Iris pigment epithelial cell (primary cell): ENCODE measurements at places on chromosomes 1 and 21.

DNA sequence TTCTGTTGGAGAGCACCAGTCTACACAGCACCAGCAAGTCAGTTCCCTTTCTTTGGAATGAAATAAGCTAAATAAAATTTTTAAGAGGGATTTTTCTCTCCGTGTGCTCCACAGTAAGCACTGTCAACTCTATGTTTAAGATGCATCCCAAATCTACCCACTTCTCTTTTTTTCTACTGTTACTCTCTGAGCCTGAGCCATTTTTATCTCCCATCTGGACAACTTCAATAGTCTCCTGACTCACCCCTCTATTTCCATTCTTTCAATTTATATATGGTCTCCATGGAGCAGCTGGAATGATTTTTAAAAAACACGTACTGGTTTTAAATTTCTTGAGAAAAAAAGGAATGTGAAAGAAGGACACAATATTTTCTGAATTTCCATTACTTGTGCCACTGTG is 24.7 kb upstream of the CCT8 start:
- DNase-seq = no peak

DNA sequence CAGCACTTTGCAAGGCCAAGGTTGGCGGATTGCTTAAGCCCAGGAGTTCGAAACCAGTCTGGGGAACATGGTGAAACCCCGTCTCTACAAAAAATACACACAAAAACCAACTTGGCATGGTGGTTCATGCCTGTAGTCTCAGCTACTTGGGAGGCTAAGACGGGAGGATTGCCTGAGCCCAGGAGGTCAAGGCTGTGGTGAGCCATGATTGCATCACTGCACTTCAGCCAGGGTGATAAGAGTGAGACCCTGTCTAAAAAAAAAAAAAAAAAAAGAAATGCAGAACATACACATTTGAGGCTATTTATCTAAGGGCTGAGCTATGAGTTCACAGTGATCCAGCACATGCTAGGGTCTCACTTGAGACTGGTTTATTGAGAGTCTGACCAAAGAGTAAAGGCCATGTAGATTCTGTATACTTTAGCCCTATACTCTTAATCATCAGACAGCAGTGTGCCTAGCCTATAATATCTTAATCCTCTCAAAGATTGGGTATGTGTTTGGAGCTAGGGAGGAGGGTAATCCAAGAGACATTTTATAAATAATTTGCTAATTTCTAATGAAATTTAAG is 23.9 kb downstream of the RNF2 start:
- DNase-seq = peak; percentile 30

GRCh38 chr1:52640697-52641096 is 7.7 kb downstream of the SHISAL2A start:
- DNase-seq = no peak

DNA sequence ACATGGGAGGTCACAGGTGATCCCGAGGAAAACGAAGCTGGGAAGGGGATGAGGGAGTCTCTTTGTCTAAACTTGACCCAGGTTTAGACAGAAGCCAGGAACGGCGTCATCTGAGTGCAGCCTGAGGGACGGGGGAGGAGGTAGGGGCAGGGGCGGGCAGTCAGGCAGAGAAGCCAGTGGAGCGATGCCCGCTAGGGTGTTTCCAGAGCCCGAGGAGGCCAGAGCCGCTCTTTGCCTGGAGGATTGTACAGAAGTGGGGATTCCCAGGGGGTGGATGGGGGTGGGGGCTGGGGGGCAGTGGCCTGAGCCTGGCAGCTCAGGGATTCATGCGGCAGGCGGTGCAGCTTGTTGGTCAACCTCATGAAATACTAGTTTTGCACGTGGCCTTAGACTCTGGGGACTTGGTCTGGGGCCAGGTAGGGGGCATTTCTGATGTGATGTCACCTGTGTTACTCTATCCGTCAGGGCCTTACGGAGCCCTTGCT is 58.4 kb downstream of the VPS26C start:
- DNase-seq = no peak

DNA sequence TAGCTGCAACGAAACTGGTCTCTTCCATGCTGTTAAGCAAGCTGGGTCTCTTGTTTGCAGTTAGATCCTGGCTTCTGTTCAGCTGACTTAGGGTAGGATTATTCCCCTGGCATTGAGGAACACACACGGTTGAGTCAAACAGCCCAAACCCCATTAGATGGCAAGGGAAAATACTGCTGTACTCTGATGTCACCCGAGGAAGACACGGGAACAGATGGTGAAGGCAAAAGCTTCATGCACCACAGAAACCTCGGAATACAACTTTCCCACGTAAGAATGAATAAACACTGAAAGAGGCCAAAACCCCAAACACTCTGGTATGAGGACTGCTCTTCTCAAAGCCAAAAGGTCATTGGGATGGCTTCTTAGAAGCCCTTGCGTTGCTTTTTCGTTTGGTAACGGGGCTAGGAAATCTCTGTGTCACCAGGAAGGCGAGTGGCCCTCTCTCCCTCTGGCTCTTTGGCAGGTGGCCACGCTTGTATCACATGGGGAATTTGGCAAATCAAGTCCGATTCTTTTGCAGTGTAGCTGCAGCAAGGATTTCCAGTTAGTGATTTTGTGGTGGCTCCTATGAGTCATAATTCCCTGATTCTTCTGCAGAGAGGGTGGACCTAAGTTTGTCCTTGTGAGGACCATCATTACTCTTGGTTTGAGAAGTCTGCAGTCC is 16.7 kb upstream of the LYST start:
- peak; percentile 96 for DNase-seq

GRCh38 chr1:66384258-66384921 is 149.6 kb upstream of the SGIP1 start:
- DNase-seq = no peak

DNA sequence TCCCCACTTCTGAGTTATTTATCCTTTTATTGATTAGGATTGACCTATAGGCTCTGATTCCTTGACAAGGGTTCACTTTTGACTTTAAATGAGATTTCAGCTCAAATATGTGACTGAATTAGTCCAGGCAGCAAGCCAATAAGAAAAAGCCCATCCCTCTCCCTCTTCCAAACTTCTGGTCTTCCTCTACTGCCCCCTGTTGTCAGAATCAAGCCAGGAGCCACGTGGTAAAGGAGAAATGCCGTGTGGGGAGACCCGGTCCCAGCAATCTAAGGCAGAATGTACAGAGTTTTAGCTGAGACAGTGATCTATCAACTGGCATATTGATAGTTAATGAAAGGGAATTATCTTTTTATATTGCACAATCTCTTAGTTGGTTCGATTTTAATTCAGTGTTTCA is 5.2 kb downstream of the ADAMTS5 start:
- no peak for DNase-seq

- peak; percentile 83 for DNase-seq
Measured at GRCh38 chr21:45869121-45870007, 112.2 kb upstream of the COL6A1 start.

GRCh38 chr1:229732061-229732460 is 106.0 kb downstream of the URB2 start:
- no peak for DNase-seq

DNA sequence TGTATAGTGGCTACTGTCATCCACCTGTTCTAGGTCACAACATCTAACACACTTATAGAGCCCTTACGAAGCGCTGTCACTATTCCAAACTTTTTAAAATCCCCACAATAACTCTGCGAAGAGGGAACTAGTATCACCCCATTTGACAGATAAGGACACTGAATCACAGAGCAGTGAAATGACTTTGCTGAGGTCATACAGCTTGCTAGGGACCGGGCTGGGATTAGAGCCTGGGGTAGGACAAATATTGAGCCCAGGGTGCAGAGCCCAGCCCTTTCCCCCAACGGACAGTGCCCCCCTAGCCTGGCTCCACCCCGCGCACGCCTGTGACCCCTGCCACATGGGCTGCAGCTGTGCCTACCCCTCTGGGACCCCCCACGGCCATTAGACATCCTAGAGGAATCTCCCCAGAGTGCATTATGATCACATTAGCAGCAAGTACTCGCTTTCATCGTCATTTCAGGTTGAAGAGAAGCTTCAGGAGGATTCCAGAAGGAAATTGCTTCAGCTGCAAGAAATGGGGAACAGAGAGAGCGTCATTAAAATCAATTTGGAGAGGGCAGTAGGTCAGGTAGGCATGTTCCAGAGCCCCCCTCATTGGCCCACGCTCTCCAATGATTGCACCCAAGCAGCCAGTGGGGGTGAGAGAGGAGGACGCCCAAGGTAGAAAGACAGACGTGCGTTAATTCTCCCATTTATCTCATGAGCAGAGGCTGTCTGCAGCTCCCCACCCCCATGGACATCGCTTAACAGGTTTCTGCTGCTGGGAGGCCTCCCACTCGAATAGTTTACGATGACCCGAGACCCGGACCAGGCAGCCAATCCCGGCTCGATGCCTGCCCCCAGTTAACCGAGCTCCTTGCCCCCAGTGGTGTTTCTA is 77.2 kb downstream of the FHAD1 start:
- no peak for DNase-seq

- DNase-seq = peak; percentile 61
Measured at GRCh38 chr1:241985787-241986186, 13.1 kb downstream of the MAP1LC3C start.

DNA sequence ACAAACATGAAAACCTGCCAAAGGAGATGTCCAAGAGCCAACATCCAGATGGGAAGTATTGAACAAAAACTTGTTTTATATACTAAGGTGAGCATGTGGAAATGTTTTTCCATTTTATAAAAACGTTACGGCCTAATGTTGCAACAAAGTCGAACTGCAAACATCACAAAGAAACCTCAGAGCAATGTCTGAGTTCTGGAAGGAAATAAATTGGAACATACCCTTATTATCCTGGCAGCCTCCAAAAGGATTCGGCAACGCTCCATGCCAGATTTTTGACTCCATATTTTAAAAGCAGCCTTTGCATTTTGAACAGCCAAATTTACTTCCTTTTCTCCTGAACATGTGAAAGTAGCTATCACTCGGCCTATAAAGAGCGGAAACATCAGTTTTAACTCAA is 3.3 kb downstream of the ALDH9A1 start:
- DNase-seq = no peak

- DNase-seq = no peak
Measured at GRCh38 chr1:22915231-22915630, 57.4 kb downstream of the LACTBL1 start.

GRCh38 chr1:155952505-155952890 is 11.1 kb downstream of the RXFP4 start:
- DNase-seq = no peak

DNA sequence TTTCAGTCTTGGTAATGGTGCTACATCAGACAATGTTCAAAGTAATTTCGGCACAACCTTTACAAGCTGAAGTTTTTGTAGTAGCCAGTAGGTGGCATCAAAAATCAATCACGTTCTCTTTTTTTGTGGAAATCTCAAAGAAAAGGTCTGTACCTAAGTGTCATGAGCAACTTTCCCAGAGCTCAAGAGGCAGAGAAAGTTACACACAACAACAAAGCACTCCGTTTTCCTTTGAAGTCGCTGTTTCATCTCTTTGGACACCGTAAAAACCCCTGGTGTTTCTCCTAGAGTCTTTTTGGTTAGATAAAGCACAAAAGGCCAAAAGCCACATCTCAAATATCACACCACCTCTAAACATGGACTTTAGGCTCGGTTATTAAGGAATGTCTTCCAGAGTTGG is 131.6 kb downstream of the LHX8 start:
- DNase-seq = peak; percentile 45

DNA sequence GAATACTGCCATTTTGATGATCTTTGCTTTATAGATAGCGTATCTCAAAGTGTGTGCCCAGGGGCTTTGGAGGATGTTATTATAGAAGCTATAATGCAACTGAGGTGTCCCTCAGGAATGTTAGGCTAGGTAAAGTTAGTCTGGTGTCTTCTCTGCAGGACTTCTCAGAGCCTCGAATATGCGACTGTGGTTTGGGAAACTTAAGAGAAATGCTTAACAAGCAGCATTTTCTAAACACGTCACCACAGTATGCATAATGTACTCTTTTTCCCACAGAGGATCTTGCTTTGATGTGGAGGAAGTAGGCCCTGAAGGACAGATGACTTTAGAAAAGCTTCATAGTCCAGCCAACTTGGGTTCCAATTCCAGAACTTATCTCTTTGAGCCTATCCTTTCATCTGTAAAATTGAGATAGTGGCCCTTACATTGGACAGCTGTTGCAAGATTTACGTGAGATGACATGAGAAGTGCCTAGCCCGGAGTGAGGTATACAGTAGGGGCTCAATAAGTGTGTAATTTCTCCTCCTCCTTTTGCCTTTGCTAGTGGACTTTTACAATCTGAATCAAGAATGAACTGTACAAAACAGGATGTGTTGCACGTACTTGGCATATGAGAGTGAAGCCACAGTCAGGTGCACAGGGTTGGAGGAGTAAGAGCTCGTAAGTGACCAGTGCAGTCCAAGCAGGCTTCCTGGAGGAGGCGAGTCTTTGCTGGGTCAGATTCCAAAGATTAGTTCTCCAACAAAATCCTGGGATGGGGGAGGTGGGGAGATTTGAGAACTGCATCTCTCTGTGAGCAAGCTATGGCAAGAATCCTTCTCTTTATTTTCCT is 29.7 kb upstream of the TRABD2B start:
- DNase-seq = no peak

GRCh38 chr1:46692811-46693770 is 21.4 kb downstream of the TEX38 start:
- DNase-seq = no peak

GRCh38 chr1:32878637-32879041 is 7.7 kb upstream of the HPCA start:
- no peak for DNase-seq

DNA sequence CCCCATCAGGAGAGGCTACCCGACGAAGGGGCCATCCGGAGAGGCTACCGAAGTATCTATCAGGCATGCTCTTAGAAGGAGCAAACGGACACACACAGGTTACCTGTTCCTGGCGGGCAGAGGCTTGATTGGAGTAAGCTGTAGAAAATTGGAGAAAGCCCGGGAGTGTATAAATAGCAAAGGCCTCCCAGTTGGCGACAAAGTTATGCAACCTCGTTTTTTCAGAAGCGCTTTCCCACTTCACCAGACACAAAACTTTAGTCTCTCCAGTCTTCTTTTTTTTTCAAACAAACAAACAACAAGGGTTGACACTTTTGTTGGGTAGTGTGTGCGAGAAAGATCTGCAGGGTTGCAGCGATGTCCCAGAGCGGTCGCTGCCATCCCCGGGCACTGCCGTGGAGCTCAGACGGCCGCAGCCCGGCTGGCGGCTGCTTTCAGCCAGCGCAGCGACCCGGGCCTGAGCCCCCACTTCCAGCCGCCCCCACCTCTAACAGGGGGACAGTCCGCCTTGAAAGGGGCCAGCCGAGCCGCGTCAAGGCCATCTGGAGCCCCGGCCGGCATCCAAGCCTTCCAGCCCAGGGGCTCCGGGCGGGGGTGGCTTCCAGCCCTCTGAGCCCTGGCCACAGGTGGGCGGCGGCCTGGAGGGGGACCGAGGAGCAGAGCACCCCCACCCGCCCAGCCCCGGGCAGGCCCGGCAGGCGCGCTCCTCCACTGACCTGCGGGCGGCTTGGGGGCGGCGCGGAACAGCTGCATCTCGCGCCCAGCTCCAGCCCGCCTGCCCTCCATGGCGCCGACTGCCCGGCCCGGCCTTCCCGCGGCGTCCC is 616 bp downstream of the MCOLN3 start:
- DNase-seq = no peak

GRCh38 chr1:108678706-108679105 is 13.4 kb upstream of the PRPF38B start:
- no peak for DNase-seq

DNA sequence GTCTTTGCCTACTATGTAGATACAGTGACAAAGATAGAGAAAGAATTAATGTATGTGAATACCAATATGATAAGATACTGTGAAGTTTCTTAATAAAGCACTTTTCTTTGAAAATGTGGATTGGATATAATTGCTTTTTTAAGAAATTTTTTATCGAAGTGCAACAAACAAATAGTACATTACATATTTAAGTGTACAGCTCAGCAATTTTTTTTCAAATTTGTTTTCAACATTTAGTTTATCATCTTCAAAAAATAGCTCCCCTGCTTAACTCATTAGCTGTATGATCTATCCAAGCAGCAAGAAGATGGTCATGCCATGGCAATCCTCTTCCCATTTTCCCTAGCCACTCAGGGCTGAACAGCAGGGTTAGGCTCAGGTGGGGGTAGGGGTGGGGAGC is 40.5 kb downstream of the NEK7 start:
- no peak for DNase-seq
